Vagina (tissue), 2 donors: ENCODE measurements at places on chromosomes 11 and 22.
A peak's percentile ranks its signal among the peaks of the same experiment; 100 is the strongest.

DNA sequence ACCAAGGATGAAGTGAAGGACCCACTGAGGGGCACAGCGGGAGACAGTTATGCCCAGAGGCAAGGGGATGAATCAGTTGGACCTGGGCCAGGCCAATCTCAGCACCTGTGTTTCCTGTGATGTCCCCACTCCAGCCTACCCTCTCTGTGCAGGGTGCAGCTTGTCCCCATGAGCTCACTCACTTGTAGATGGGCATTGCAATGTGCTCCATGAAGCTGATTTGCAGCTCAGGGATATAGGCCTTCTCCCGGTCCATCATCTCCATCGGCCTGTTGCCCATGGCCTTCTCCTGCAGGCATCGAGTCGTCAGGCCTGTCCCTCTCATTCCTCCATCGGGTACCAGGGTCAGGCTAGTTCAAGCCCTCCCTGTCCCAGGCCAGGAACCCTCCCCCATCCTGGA lies 96.2 kb downstream of the PDE2A start:
- H3K4me3 ChIP-seq = no peak overlapping the region
- H3K27me3 ChIP-seq = no peaks in the 10 kb centered on the region
- no peaks in the 10 kb centered on the region for H3K36me3 ChIP-seq
- no peak for DNase-seq
- H3K27ac ChIP-seq = no peak overlapping the region

DNA sequence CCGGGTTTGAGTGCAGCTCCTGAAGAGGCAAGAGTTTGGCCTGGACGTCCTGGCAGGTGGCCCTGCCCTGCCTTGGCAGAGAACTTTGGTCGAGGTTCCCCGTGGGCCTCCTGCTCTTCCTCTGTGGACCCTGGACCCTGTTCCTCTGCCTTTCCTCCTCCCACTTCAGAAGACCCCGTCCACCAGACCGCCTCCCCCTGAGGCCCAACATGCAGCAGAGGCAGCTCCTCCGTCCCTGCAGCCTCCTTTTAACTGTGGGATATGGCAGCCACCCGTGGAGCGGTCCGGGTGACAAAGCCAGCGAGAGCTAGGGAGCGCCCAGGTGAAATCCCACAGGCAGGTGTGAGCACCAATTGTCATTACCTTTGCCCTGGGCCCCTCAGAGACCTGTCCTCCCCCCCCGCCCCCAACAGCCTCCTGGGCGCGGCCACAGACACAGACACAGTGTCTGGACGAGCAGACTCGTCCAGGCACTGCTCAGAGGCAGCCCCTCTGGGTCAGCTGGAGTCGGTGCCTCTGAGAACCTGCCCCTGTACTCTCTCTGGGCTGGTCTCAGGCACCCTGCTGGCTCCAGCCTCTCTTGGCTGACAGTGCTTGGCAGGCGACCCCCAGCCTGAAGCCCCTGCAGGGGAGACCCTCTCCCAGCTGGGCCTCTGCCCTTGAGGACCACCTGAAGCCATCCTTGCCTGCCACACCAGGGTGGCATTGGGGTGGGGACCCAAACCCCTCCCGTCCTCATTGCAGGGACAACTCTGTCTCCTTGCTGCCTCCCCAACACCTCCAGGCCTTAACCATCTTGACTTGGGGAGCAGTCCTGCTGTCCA lies 4.1 kb upstream of the PTDSS2 start:
- H3K4me3 ChIP-seq = no peak overlapping the region
- H3K27ac ChIP-seq = no peak overlapping the region
- H3K27me3 ChIP-seq = peaks cover 5% of the 10 kb centered on the region
- no peaks in the 10 kb centered on the region for H3K36me3 ChIP-seq

- no peaks in the 10 kb centered on the region for H3K27me3 ChIP-seq
- no peak for DNase-seq
- no peaks in the 10 kb centered on the region for H3K36me3 ChIP-seq
- H3K4me3 ChIP-seq = no peak overlapping the region
- peaks cover 100% of the 10 kb centered on the region for H3K4me1 ChIP-seq
Observed at GRCh38 chr22:36362932-36363331, 24.8 kb downstream of the MYH9 start.

GRCh38 chr11:59273373-59273841 lies 60.7 kb upstream of the MPEG1 start:
- no peaks in the 10 kb centered on the region for H3K36me3 ChIP-seq
- no peak overlapping the region for H3K4me3 ChIP-seq
- no peak for DNase-seq
- no peaks in the 10 kb centered on the region for H3K4me1 ChIP-seq
- H3K27ac ChIP-seq = no peak overlapping the region

DNA sequence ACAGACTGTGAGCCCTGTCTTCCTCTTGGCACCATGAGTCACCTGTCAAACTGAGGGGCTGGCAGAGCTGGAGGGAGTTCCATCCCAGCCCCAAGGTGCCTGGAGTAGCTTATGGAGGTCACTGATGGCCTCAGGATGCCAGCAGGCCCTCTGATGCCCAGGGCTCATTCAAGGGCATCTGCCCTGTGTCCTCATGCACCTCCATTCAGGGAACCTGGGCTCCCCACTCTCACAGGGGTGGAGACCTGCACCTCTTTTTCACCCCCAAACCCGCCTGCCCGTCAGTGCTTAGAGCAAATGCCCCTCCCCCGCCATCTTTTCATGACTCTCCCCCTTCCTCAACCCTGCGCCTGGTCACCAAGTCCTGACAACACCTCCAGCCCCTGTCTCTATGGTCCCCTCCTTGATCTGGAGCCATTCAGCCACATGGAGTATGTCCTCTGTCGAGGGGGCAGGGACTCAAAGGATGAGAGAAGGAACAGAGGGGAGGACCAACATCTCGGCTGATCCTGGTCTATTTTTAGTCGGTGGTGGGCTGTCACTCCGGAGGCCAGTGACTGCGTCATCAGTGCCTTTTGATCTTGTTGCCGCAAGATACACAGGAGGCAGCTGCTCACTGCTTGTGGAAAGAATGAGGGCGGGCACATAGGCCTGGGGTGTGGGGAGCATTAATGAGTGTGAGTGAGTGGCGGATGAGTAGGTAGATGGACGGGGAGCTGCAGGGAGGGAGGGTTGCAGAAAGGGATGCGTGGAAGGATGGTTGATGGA lies 72.2 kb downstream of the CDKN1C start:
- H3K27ac ChIP-seq = no peak overlapping the region
- DNase-seq = no peak
- no peaks in the 10 kb centered on the region for H3K27me3 ChIP-seq
- H3K4me1 ChIP-seq = peaks cover 44% of the 10 kb centered on the region

DNA sequence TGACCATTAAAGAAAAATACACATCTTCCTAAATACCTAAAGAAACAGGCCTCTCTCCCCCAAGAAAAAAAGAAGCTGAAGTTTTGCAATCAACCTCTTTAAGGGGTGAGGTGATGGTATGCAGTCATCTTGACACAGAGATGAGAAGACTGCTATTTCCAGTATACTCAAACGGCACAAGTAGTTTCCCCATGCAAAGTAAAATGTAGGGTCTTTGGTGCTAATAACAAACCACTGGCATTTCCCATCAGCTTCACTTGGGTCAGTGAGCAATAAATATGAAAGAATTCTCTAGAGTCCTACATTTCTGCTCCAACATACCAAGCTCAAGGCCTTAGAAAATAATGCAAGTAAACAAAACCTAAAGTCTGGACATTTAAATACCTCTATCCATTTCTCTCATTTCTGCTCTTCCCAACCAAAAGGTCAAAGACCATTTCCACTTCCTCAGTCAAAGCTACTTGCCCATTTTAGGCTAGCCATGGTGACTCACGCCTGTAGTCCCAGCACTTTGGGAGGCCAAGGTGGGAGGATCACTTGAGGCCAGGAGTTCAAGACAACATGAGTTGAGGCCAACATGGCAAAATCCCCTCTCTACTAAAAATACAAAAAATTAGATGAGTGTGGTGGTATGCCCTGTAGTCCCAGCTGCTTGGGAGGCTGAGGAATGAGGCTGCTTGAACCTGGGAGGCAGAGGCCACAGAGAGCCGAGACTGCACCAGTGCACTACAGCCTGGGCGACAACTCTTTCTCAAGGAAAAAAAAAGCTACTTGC lies 39.5 kb upstream of the CHRNA10 start:
- no peak overlapping the region for H3K4me3 ChIP-seq
- H3K27ac ChIP-seq = no peak overlapping the region
- no peak for DNase-seq
- peaks cover 11% of the 10 kb centered on the region for H3K4me1 ChIP-seq

- H3K27ac ChIP-seq = no peak within 1 kb of the TSS
- no peaks in the 10 kb centered on the region for H3K36me3 ChIP-seq
- H3K27me3 ChIP-seq = peaks cover 18% of the 10 kb centered on the region
- no peak for DNase-seq
- peaks cover 26% of the 10 kb centered on the region for H3K4me1 ChIP-seq
Observed at GRCh38 chr22:26656891-26657851, at the start of gene MIAT. MIAT (plus strand) TSS chr22:26657588.

- no peak overlapping the region for H3K4me3 ChIP-seq
- no peaks in the 10 kb centered on the region for H3K27me3 ChIP-seq
- no peaks in the 10 kb centered on the region for H3K36me3 ChIP-seq
- H3K4me1 ChIP-seq = no peaks in the 10 kb centered on the region
- no peak for DNase-seq
Observed at GRCh38 chr11:123148965-123149364, 46.1 kb downstream of the CLMP start.

GRCh38 chr11:57421805-57422204 lies 5.1 kb downstream of the SLC43A3 start:
- peaks cover 46% of the 10 kb centered on the region for H3K4me1 ChIP-seq
- no peak overlapping the region for H3K27ac ChIP-seq
- no peak overlapping the region for H3K4me3 ChIP-seq
- DNase-seq = no peak
- no peaks in the 10 kb centered on the region for H3K27me3 ChIP-seq

GRCh38 chr11:111265421-111265820 lies 19.9 kb downstream of the POU2AF2 start:
- no peaks in the 10 kb centered on the region for H3K4me1 ChIP-seq
- no peaks in the 10 kb centered on the region for H3K36me3 ChIP-seq
- H3K27ac ChIP-seq = no peak overlapping the region
- H3K27me3 ChIP-seq = no peaks in the 10 kb centered on the region
- DNase-seq = no peak

- no peaks in the 10 kb centered on the region for H3K27me3 ChIP-seq
- H3K4me3 ChIP-seq = no peak overlapping the region
- H3K27ac ChIP-seq = peak overlapping the region; percentile 84
Observed at GRCh38 chr11:76800466-76801200, 17.5 kb downstream of the TSKU start.

GRCh38 chr11:118263695-118264568 lies at the start of gene MPZL2:
MPZL2 (minus strand) TSS chr11:118264297; CDS start chr11:118264153, 144 bp downstream.
- no peaks in the 10 kb centered on the region for H3K4me1 ChIP-seq
- peak within 1 kb of the TSS; percentile 50 for H3K4me3 ChIP-seq
- H3K36me3 ChIP-seq = no peaks in the 10 kb centered on the region
- peak within 1 kb of the TSS; percentile 61 for H3K27ac ChIP-seq
- DNase-seq = peak; percentile 91
- no peaks in the 10 kb centered on the region for H3K27me3 ChIP-seq

GRCh38 chr11:133787379-133788141 lies 57.8 kb downstream of the SPATA19 start:
- peaks cover 8% of the 10 kb centered on the region for H3K4me1 ChIP-seq
- H3K4me3 ChIP-seq = no peak overlapping the region
- no peaks in the 10 kb centered on the region for H3K36me3 ChIP-seq
- DNase-seq = no peak
- no peak overlapping the region for H3K27ac ChIP-seq

DNA sequence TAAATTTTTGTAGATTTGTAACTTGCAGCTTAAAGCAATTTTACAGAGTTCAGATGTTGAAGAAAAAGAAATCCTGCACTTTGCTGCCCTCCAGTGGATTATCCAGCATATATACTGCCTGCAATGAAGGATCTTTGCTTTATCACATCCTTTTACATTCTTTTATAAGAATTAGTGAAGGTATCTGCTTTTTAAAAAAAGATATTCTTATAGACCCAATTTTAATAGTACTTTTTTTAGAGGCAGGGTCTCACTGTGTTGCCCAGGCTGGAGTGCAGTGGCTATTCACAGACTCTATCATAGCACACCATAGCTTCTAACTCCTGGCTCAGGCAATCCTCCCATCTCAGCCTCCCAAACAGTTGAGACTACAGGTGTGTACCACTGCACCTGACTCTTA lies 60.7 kb downstream of the TTC17 start:
- H3K4me3 ChIP-seq = no peak overlapping the region
- H3K27me3 ChIP-seq = no peaks in the 10 kb centered on the region
- no peak for DNase-seq
- no peaks in the 10 kb centered on the region for H3K4me1 ChIP-seq

- H3K4me1 ChIP-seq = peaks cover 18% of the 10 kb centered on the region
- H3K27me3 ChIP-seq = no peaks in the 10 kb centered on the region
- peak overlapping the region; percentile 40 for H3K27ac ChIP-seq
Observed at GRCh38 chr11:65546217-65546958, 11.8 kb downstream of the LTBP3 start.

- no peaks in the 10 kb centered on the region for H3K36me3 ChIP-seq
- H3K4me3 ChIP-seq = no peak overlapping the region
- no peak for DNase-seq
- H3K27me3 ChIP-seq = no peaks in the 10 kb centered on the region
- peaks cover 8% of the 10 kb centered on the region for H3K4me1 ChIP-seq
Observed at GRCh38 chr11:75450236-75450635, 17.2 kb upstream of the KLHL35 start.

DNA sequence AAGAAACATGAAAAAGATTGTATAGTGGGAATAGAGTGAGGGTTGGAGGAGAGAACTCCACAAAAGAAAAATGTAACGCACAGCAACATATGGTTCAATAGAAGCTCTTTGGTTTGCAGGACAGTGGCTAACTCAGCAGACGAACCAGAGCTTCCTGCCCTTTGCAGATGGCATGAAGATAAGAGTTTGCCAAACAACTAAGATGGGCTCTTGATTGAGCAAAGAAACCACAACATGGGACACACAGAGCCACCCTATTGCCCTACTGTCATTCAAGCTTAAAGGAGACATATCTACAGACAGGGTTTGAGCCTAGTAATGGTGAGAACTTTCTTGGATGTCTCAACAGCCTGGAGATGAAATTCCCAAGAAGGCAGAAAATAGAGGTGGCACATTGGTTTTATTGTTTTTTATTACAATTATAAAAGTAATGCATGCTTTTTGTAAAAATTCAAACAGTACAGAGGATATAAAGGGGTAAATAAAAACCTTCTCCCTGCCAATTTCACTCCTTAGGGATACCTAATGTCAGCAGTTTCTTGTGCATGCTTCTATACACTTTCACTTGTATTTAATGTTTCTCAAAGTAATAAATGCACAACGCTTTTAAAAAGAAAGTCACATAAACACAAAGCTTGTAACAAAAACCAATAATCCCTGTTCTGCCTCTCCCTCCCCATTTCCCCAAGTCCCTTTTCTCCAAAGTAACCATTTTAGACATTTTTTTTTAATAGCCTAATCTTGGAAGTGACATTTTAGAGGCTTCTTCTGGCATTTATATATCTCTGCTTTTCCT lies 63.7 kb downstream of the COPB1 start:
- H3K27ac ChIP-seq = no peak overlapping the region
- no peak for DNase-seq
- no peaks in the 10 kb centered on the region for H3K36me3 ChIP-seq

- peak overlapping the region; percentile 71 for H3K27ac ChIP-seq
- no peaks in the 10 kb centered on the region for H3K36me3 ChIP-seq
- no peak for DNase-seq
- H3K27me3 ChIP-seq = no peaks in the 10 kb centered on the region
- H3K4me1 ChIP-seq = peaks cover 59% of the 10 kb centered on the region
Observed at GRCh38 chr22:19177164-19178064, 1.1 kb downstream of the SLC25A1 start.

GRCh38 chr11:85779956-85780640 lies 30.8 kb downstream of the SYTL2 start:
- no peak for DNase-seq
- H3K27me3 ChIP-seq = no peaks in the 10 kb centered on the region
- no peak overlapping the region for H3K27ac ChIP-seq
- peaks cover 9% of the 10 kb centered on the region for H3K4me1 ChIP-seq
